ENCODE measurements at places on chromosomes 11 and 22. TPM values are rescaled to one million over a fixed set of nuclear protein-coding genes. Genes with fewer than 3 reads are reported as not detected.

DNA sequence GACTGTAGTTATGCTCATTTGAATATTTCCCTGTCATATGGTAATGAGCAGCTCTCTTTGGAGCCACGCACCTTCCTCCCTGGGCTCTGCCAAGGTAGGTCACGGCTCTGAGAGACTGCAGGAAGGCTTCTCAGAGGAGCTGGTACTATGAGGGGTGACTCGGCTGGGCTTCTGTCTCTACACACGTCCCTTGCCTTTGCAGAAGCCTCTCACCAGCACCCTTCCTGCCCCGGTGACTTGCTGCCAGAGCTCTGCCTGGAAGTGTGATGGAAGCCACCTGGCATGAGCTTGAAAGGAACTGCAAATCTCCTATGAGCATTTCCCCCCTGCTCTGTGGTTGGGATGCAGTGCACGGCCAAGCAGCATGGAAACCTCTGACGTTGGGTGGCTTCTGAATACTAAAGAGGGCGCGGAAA, 74.2 kb downstream of the KIRREL3 start:
- no peak for DNase-seq

DNA sequence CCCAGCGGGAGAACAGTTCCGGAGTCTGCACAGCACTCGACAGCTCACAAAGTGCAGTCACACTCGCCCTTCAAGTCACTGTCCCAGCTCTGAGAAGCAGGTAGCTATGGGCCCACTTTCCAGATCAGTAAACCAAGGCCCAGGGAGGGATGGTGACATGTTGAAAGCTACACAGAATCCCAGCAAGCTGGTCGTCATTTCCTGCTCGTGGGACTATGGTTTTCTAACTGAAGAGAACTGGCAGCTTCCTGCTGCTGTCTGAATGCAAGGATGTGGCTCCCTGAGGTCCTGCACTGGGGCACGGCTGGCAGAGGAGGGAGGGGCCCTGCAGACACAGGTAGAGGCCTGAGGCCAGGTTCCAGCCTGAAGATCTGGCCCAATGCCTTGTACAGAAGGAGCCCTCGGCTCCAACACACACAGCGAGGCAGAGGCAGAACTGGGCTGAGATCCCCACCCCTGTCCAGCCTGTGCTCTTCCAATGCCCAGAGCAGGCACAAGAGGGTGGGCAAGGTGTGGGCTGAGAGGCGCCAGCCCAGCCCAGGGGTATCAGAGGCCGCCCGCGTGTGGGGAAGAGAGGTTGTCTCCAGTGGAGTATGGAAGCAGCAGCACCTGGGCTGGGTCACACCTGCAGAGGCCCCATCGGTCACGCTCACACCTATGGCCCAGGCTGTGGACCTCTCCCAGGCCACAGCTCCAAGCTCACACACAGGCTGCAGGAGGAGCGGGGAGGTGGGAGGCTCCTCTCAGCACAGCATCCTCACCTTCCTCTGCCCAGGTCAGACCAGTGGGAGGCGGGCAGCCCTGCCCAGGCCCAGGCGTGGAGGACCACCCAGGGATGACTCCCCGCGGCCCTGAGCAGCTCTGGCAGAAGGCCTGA, 119.2 kb downstream of the PHF21B start:
- no peak for DNase-seq

GRCh38 chr11:8812438-8812837, 98.6 kb upstream of the AKIP1 start:
- DNase-seq, result peak; percentile 57

DNA sequence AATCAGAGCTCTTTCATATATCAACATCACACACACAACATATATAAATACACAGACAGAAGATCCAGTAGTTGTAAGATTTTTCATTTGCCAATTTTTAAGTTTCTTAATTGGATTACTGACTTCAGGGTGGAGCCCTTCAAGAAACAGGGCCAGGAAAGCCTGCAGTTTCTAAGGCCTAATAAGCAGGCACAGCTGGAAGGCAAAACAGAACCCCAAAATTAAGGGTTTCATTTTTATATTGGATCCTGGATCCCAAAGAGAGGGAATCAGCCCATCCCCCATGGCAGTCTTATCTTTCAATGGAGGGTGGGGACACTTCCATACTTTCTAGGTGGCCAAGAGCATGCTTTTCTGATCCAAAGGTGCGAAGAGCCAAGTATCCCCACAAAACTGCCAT, 4.7 kb upstream of the C1QTNF6 start:
- no peak for DNase-seq

DNA sequence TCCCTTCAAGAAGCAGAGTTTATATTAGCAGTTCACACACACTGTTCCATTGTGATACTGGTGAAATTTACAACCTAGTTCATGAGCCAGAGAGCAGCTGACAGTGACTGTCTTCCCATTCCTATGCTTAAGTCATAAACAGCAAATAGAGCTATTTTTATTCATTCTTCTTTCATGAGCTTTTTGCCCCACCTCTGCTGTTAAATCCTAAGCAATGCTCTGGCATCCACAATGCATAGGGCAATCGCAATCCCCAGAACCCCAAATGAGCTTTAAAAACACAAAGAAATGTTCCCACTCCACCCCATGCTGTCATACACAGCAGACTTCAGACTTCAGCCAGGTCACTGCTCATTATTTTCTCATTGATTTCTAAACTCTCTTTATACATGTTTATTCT, 307.5 kb downstream of the ETS1 start:
- no peak for DNase-seq

UPK3A gene
- total RNA-seq, result not detected

CD6 gene
- 2.7 TPM for total RNA-seq
